ENCODE measurements at places on chromosomes 7 and 10.

DNA sequence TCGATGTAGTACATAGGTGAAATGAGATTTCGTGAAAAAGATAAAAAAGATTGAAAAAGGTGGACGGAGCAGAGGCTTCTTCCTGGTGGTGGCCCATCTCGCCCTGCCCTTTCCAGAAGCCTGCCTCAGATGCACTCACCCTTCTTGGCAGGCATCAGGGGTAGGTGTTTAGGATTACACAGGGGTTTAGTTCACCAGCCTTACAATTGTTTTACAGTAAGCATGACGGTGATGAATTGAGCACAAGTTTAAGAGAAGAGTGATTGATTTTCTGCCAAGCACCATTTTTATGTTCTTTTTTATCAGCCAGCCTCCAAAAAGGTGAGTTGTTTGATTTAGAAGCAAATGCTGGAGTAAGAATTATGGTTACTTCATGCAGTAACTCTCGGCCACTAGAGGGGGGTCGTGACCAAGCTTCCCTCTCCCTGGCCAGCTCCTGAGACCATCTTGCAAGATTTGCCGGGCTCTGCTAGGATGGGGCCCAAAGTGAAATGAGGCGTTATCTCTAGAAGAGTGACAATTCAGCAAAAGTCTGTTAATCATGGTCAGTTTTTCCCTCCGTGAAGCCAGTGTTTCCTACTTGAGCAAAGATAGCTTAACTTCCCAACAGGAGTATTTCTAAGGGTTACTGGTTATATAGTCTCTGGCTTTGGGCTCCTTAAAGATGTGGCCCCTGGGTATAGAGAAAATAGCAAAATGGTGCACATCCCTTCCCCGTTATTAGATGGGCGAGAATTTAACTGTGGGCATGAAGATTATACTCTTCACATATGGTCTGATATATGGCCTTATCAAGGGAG, 228.8 kb downstream of the BMPER start:
- no peak for DNase-seq

GRCh38 chr10:101235766-101236165, 6.5 kb upstream of the LBX1 start:
- no peak for DNase-seq

- DNase-seq, result no peak
These were observed 41.3 kb downstream of the LDB3 start for GRCh38 chr10:86709396-86710185.

DNA sequence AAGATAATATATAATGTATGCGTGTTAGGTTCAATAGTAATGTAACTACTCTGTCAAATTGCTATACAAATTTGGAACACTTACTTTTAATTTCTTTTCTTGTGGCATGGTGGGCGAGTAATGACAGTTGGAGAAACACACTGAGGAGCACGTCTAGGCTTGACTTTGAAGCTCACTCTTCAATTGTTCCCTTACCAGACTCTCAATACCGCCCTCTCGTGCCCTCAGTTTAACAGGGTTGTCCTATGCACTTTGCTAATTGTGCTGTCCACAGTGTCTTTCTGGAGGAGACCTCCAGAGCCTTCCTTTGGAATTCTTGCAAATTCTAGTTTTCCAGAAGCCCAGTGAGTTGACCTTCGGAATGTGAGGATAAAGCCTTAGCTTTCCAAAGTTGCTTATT, 107.2 kb upstream of the RELN start:
- DNase-seq, result no peak

DNA sequence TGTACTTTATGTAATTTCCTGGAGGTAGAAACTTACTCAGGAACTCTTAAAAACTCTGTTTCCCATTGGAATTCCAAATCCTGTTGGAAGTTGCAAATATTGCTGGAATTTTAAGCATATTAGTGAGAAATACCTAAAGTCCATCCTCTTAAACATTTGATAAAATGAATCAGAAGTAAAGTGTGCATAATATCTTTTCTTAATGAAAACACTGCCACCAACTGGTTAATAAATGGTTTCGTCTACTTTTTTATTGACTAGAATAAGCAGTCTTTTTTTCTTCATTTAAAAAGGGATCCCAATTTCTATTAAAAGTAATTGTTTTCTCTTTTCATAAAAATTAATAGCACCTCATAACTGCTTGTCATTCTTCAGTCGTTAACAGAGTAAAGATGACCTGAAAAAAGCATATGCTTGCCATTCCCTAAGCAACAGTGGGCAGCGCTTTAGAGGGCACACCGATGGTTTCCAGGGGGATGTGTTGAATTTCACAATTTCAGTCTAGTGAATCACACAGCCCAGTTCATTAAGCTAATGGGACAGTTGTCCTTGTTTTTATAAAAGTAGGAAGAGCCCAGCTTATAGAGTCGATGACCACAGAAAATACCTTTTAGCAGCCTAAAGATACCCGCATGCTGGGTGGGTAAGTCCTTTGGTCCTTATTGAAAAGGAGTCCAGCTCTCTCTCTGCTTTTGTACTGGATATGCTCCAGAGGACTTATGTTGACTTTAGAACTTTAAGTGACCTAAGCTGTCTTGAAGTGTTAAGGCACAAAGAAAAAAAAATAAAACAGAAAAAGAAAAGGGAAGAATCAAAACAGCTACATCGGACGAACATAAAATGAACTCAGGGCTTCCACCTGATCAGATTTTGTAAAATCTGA, 28.5 kb downstream of the NPS start:
- no peak for DNase-seq

DNA sequence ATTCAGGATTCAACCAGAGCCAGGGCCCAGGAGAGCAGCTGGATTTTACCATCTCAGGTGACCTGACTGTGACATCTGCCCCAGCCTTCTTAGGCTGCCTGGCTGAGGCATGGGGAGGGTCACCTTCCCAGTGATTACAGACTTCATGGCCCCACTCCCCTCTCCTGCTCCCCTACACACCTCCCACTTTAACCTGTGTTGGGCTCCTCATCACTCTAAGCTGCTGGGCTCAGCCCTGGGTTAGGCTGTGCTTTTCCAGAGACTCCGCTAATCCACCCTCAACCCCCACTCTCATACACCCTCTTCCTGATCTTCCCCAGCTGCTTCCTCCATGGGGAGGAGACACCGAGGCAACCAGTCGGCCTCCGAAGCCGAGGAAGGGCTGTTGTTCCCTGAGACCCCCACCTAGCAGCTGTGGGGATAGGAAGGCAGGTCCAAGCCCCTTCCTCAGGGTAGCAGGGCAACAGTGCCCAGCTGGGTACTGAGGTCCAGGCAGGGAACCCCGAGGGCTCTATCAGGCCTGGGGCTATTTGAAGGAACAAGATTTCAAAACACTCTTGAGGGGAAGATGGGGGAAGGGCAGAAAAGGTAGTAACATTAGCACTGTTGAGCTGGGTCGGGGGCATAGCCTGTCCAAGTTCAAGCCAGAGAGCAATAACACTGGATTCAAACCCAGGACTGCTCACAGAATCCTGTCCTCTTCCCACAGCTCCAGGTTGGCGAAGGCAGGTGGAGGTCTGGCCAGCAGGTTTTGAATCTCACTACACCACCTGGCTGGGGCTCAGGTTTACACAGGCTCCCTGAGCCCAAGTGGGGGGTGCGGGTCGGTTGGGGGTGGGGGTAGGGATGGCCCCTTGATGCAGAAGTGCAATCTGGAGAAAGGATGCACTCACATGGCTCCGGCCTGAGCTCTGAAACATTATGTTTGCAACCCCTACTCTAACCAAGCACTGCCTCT, 1.8 kb downstream of the IMPDH1 start:
- DNase-seq, result no peak

GRCh38 chr10:27884185-27884641, 114.7 kb downstream of the ODAD2 start:
- no peak for DNase-seq

- no peak for DNase-seq
These were observed 216.9 kb downstream of the POLR1F start for GRCh38 chr7:19491821-19492452.

DNA sequence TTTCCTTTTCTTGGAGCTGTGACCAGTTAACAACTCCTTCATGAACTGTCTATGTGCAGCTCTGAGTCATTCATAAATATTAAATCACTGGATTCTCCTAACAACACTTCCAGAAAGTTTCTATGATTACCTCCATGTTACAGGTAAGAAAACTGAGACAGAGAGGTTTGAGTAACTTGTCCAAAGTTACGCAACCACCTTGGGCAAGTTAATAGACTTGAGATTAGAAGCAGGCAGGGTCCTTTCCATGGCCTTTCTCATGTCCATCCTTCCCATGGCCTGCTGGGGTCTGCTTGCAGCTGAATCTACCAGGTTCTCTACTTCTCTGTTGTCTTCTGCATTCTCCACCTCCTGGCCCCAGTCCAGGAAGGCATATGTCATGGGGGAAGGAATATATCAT, 648.8 kb upstream of the MKI67 start:
- no peak for DNase-seq

DNA sequence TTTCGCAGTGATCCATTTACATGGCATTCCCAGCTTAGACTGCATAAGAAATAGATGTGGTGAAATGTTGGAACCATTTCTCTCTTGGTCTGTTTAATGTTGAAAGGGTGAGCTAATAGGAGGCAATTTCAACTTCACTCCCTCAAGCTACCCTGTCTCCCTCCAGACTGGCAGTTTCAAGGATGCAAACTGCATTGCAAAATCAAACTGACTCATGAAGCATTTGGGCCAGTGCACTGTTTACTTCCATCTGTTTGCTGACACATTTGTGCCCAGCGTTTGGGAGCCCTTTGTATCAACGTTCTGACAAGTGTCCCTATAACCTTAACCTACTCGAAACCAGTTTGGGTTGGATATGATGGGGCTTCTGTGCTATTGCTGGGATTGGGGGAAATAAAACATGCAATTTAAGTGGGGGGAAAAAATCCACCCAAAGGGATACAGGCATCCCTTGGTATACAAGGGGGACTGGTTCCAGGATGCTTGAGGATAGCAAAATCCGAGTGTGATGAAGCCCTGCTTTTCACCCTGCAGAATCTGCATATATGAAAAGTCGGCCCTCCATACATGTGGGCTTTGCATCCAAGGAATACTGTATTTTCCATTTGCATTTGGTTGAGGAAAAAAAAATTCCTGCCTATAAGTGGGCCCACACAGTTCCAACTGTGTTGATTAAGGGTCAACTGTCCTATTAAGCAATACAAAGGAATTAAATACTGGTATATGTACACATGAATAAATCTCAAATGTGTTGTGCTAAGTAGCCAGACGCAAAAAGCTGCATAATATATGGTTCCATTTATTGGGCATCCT, 15.6 kb downstream of the RHEB start:
- DNase-seq, result no peak
